CD4-positive, alpha-beta memory T cell (primary cell): ENCODE measurements at places on chromosomes 5 and 9.
A peak's percentile ranks its signal among the peaks of the same experiment; 100 is the strongest.

- no peak for DNase-seq
Observed at GRCh38 chr9:124559871-124560270, 52.7 kb upstream of the NR5A1 start.

GRCh38 chr5:98397081-98397480, 376.4 kb upstream of the RGMB start:
- no peak for DNase-seq

DNA sequence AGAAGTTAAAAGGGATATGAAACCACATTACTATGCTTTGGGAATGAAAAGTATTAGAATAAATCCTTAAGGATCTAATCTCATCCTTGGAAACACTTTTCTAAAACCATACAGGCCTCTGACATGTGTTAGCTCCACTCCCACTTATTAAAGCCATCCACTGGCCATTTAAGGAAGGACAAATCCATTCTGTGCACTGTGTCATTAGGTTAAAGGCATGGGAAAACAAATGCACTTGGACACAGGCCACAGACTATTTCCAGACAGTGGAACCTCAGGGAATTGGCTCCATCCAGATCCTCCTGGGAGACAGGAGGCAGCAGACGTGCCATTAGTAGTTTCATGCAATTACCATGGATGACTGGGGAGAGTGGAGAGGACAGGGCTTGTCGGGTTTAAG, 454.9 kb downstream of the ENC1 start:
- DNase-seq, result no peak

GRCh38 chr9:36845844-36846243, 188.2 kb downstream of the PAX5 start:
- DNase-seq, result no peak

DNA sequence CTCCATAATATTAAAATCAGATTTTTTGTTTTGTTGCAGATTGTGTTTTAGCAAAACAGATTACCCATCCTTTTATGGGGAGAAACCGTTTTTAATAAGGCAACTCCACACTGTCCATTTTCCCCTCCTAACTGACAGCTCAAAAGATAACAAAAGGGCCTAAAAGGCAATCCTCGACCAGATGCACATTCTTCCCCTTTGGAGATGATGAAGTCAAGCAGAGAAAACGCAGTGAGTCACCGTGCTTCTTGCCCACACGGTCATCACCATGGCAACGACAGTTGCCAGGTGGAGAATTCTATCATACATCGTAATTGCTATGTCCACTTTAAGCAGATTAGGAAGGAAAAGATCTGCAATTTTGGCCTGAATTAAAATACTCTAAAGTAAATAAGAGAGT, 96.4 kb downstream of the DIRAS2 start:
- DNase-seq, result no peak

DNA sequence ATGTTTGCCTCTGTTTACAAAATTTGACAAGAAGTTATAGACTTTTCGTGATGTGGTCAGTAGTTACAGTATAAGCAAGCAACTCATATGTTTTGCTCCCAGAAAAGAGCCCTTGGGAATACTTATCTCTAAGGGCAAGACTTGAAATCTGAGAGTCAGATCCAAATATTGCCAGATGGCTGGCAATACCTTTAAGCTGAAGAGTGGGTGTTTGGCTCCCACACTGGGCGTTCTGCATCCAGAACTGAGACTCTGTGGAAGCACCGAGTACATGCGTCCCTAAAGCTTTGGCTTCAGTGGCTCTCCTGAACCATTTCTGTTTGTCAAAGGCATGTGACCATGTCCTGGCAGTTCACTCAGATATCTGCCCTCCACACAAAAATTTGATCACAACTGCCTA, 194.1 kb downstream of the DCP2 start:
- no peak for DNase-seq

DNA sequence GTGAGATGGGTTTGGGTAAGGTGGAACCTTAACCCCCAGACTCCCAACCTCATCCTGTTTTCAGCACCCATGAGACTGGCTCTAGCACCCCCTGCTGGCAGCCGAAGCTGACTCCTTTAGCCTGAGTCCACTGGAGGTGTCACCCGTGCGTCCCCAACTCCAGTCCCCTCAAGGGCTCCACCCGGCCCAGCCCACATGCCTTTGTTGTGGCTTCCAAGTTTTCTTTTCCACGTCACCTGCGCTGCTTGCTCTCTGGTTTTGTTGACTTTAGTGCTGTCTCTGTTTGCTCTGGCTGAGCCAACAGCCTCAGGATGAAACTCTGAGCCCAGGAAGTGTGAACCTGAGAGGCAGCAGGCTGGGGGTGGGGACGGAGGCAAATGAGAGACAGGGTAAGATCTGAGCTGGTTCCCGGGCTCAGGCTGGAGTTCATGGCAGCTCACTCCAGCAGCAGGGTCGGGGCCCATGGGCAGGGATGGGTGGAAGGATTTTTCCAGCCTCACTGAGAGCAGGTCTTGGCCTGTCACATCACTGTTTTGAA, 13.2 kb upstream of the AQP7 start:
- DNase-seq, result peak; percentile 97

- DNase-seq, result no peak
Observed at GRCh38 chr5:139413963-139414362, 10.1 kb upstream of the SPATA24 start.
